ENCODE measurements at places on chromosomes 2 and 18.
A peak's percentile ranks its signal among the peaks of the same experiment; 100 is the strongest.

GRCh38 chr2:20571231-20571630, 79.7 kb downstream of the HS1BP3 start:
- DNase-seq = no peak

DNA sequence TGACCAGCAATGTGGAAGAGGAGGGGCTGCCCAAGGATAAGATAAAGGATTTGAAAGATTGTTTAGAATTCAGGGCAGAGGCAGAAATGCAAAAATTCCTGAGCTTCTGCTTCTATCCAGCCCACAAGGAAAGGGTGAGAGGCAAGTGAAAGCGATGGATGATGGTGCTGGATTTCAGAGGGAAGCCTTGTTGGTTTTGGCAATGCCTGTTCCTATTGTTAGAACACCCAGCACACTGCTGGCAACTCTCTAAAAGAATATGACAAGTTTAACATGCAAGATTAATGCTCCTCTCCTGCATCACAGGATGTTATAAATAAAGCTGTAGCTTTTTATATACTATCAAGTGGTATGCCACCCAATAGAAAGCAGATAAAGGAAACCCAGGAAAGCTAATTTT, 92.6 kb downstream of the ZNF385B start:
- DNase-seq = no peak

DNA sequence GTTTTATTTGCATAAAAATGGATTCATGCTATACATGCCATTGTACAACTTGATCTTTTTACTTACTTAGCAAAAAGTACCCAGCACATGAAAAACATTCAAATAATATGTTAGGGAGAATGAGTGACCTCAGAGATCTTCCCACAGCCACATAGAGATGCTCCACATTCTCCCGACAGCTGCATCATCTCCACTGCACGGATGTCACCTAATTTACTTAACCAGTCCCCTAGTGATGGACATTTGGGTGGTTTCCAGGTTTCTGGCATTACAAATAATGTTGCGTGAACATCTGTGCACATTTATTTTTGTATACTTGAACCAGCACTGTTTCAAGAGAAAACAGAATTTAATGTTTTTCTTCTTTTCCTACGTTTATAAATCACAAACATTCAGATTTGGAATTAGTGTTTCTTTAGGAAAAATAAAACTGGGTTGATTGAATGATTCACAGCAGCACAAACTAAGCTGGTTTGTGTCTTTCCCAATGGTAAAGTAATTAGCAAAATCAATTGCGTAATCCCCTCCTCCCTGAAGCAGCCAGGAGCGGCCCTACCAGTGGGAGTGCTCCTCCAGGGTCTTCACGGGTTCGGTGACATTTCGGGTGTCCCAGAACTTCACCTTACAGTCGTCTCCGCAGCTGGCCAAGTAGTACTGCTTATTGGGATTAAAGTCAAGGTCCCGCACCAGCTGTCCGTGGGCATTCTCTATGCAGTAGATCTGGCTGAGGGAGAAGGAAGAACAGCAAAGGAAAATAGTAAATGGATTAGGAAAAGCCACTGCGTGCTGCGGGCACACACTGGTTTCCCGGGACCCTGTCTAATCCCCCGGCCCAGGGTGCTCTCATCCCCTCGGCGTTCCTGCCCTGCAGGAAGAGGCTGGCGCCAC, 183.9 kb downstream of the EIPR1 start:
- DNase-seq = no peak

- DNase-seq = no peak
Observed at GRCh38 chr2:118016911-118017310, 3.0 kb upstream of the CCDC93 start.

DNA sequence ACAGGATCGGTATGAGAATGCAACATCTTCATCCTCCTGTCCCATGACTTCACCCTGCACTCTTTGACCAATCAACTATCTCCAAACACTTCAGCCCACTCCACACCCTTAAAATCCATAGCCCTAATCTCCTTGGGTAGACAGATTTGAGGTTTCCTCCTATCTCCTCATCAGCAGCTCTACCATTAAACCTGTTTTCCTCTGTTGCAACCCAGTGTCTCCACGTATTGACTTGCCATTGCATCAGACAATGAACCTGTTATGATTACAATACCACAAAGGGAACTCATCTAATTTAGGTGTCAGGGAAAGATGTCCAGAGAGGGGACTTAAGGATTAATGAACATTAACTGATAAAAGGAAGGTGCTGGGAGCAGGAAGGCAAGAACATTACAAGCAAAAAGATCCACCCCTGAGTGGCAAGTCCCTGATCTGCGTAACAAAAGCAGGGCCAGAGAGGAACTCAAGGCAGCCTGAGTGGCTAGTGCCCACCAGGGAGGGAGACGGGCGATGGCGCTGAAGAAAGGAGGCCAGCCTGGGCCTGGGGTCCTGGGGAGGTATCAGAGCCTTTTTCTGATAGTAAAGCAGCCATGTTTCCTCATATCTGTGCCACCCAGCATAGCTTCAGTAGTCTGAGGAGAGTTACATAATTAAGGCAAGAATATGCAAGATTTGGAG, 44.6 kb downstream of the AKAIN1 start:
- DNase-seq = no peak

DNA sequence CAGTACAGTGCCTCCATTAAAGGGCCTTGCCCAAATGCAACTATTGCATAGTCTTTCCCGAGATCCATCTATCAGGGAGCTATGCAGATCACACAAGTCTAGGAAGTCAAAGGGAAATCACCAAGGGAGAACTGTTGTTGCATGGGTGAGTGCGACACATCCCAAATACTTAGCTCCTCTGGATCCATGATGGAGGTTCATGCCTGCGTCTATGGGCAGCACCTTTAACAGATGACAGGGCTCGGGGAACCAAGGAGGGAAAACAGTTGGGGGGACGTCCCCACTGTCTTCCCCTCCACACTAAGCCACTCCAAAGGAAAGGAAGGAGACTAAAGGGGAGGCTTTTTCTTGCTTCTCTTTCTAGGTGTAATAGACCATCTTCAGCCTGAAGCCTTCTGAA, 552.8 kb upstream of the PKDCC start:
- DNase-seq = no peak

GRCh38 chr2:71157124-71157793, 26.8 kb downstream of the MPHOSPH10 start:
- DNase-seq = peak; percentile 15

DNA sequence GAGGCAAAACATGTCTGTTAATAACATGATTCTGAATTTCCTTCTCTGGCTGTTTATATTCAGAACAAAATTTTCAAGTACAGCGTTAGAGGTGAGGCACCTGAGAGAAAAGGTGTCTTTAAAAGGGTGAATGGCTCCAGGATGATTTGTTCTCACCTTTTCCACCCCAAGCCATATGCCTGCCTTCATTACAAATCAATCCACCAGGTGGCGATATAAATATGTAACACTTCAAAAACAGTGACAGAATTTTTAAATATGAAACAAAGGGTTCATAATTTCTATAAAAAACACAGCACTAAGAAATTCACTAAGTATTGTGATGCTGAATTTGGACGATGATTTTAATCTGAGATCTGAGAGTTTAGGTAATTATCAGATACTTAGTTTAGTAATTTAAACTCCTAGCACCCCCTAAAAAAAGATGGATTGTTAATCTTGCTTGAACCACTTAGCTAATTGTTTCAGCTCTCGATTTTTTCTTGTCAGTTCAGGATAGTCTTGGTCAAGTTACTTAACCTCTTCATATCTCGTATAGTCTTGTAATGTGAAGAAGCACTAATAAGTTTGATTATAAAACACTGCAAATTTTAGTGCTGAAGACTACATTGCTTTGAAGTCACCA, 528.8 kb downstream of the CPS1 start:
- DNase-seq = no peak

DNA sequence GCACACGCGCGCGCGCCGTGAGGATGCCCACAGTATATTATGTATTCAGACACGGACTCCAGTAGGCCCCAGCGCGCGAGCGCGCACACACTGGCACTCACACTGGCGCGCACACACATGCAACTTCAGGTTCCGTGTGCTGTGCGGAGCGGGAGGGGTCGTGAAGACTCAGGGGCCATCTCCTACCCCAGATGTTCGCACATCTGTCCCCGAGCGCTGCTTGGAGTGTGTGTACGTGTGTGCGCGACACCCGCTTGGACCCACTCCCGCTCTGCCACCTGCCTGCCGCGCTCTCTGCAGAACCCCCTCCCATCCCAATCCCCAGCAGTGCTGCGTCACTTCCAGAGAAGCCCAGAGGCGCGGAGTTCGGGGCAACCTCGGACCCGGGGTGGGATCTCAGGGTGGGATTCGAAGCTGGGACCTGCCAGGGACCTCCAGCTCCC, 2.6 kb downstream of the NRP2 start:
- DNase-seq = no peak

GRCh38 chr18:8860845-8861642, 155.7 kb downstream of the MTCL1 start:
- DNase-seq = no peak

GRCh38 chr2:181682026-181682789, 1.9 kb upstream of the NEUROD1 start:
- no peak for DNase-seq

- no peak for DNase-seq
Observed at GRCh38 chr2:170039401-170040172, 138.4 kb upstream of the MYO3B start.

GRCh38 chr2:131517106-131517831, 10.4 kb upstream of the CCDC74A start:
- no peak for DNase-seq

DNA sequence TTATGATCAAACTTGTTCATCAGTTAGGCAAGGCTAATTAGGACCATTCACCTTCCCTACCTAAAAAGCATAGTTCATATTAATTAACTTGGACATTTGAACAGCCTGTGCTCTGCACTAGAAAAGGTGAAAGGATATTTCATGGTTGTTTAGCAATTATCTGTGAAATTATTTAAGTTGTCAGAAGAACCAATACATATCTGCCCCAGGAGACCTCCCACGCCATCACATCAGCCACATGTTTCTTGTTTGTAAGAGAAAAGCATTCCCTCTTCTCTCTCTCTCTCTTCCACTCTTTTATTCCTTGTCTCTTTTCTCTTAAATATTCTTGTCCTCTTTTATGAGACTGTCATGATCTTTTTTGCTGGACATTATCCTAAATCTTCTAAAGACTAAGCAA, 282.0 kb upstream of the RND3 start:
- DNase-seq = no peak

DNA sequence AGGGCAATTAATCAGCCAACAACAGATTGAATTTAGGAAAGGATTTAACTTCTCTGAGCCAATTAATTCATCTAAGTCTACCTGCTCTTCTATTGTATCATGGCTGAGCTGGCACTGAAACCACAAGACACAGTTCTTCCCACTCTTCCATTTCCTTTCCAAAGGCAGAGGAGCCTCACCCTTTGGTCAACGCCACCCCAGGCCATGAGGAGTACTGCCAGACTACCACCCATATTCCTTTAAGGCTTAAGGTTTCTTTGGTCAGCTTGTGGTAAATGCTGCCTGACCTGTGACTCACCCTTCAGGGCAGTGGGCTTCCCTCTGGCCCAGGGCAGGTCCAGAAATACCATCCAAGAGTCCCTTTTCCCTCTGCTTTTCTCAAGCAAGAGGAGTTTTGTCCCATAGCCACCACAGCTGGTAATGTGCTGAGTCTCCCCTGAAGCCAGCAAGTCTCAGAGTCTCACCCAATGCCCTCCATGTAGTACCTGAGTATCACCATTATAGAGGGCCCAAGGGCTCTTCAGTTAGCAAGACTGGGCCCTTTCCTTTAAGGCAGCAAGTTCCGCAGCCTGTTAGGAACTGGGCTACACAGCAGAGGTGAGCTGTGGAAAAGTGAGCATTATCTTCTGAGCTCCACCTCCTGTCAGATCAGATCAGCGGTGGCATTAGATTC, 900.5 kb upstream of the CRIM1 start:
- DNase-seq = no peak

DNA sequence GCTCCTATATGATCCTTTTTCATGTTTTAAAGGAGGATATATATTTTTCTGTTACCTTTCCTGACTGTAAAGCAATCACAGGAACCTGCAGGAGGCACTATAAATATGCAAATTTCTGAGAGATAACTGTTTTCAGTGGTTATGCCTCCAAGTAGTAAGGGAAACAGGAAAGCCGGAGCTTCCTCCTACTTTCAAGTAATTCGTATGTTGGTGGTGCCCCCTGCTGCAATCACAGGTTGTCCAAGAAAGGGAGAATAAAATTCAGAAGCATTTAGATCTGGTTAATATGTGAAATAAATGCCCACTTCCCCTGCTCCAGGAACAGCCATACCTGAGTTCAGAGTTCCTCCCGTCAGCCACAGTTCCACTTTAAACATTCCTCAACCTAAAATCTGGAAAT, 12.0 kb upstream of the BCL11A start:
- no peak for DNase-seq

DNA sequence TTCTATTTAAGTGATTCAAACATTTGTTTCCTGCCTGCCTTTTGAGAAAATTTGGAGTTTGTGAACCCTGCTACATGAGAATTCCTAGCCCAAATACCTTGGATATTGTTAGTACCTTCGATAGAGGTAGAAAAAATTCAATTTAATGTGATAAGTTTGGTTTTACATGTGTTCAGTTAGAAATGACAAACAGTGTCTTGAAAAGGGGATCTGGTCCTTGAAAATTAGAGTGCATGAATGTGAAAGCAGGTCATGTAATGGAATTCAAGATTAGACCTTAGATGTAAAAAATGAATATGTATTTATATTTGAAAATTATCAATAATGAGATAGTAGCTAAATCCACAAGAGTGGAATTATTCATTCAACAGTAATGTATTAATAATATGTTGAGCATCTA, 70.5 kb downstream of the PIK3C3 start:
- no peak for DNase-seq

DNA sequence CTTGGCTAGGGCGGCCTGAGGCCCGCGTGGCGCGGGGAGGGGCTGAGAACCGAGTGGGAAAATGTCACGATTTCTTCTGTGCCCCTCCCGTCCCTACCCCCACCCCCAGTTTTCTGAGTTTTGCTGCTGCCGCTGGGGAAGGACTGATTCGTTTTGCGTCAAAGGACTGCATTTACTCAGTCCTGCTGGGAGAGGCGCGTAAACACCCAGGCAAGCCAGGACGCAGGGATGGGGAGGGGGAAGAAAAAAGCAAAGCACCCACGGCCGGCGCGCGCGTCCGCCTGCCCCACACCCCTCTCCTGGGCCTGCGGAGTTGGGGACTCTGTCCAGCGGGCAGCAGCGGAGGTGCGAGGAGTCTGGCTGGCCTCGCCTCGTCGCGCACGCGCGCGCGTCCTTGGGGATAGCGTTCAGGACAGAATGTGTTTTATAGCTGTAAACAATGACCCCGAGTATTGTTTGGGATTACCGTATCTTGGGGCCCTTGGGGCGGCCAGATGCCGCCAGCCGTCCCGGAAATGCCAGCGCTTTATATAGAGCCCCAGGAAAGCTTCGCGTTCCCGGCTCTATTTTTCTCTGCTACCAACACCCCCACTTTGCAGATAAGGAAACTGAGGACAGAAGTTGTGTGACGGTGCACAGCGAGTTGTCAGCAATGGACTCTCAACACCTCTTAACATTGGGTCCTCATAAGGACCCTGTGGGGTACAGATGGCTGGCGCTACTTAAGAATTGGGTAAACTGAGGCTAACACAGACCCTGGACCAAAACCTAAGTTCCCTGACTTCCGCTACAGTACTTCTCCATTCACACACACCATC, 1.7 kb upstream of the FOSL2 start:
- no peak for DNase-seq

Data from stimulated activated naive B cell treated with anti-CD40 and anti-IgM and Interleukin-4, amounts not matched to agents 10 μg/mL and 1 μg/mL and 100 μg/mL, for 72 hours (primary cell).